ENCODE measurements at places on chromosomes 7 and 10.

GRCh38 chr10:125995726-125996304, 99.5 kb downstream of the FANK1 start:
- DNase-seq: no peak

DNA sequence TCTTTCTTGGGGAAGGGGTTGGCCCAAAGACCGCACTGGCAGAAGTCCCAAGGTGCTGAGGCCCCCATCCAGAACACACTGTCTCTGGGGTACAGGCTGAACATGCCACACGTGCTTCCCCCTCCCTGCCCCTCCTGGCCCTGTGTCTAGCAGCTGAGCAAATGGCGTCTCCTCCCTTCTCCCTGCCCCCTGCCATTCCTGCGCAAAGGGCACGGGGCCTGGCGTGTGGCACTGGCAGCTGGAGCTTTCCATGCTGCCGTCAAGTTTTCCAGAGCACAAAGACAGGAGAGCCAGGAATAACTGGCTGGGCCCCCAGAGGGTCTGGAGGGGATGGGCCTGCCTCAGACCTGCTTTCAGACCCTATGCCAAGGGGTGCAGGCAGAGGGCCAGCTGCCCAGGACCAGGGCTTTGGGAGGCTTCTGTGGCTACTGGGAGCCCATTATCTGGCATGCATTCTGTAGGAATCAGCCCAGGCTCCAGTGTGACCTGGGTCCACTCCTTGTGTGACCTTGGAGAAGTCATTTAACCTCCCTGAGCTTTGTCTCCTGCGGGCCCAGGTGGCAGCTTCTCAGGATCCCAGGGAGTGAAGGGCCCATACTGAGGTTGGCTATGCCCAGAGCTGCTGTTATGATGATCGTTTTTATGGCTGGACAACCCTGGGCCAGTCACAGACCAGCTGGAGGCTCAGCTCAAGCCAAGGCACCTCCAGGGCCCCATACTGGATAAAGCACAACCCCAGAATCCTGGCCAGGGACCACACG, 710 bp upstream of the LDB3 start:
- DNase-seq: no peak

DNA sequence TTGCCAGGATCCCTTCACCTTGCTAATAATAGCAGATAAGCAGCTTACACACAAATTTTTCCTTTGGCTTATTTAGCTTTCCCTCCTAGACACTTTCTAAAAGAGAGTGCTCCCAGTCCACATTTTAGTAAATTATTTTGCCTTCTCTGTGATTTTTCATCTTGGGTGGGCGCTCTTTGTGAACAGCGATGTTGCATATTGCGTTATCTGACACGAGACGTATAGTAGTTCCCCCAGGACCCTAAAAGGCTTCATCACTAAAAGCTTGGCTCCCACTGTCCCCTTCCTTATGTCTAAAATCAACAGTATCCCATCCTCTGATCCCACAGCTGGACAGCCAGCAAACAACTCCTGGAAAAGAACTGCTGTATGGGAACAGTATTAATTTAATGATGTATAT, 232.9 kb downstream of the DYNC1I1 start:
- no peak for DNase-seq

- no peak for DNase-seq
Observed at GRCh38 chr10:1369665-1370064, 313.5 kb downstream of the WDR37 start.

DNA sequence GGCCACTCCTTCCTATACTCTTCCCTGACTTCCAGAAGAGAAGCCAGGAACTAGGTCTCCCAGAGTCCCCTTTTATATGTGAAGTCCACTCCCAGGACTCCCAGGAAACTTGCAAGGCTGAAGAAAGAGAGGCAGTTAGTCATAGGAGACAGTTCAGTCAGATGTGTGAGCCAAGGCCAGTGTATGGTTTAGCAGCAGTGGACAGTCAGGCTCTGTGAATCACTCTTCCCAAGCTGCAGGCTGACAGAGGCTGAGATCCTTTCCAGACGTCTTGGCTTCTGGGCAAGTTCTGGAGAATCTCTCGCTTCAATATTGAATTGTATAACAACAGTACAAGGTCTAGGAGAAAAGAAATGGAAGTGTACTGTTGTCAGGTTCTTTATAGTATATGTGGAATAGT, 26.9 kb downstream of the BLVRA start:
- no peak for DNase-seq

DNA sequence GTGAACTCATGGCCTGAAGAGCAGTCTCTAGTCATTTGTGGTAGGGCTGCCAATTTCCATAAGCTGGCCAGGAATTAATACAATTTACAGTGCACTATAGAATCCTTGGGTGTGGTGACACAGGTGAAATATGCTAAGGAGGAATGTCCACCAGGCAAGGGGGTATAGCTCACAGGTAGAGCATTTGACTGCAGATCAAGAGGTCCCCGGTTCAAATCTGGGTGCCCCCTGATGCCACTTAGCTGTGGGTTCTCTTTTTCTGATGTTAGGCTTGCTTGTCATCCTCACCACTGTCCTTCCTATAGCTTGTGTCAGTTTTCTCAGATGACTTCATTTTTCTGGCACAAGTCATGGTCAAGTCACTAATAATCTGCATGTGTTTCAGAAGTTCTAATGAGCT, 108.7 kb downstream of the ZNF467 start:
- DNase-seq: no peak

DNA sequence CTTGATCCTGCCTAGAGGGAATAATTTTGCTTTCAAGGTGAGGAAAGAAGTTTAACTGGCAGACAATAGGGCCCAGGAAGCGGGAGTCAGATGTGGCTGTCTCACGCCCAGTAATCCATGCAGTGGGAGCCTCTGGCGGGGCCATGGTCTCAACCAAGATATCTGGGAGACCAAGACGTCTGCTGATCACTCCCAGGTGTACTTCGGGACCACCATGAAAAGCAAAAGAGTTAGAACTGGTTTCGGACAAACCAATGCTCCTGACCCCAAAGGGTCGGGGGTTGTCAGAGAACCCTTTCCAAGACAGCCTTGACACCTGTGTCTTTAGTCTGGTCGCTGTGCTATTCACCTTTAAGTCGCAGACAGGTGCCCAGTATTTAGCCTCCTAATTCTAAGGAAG, 256.9 kb upstream of the MBL2 start:
- no peak for DNase-seq

GRCh38 chr10:621981-622740, 67.3 kb downstream of the DIP2C start:
- peak; percentile 60 for DNase-seq
